T-helper 9 cell (primary cell): ENCODE measurements at places on chromosomes 16 and 17.

DNA sequence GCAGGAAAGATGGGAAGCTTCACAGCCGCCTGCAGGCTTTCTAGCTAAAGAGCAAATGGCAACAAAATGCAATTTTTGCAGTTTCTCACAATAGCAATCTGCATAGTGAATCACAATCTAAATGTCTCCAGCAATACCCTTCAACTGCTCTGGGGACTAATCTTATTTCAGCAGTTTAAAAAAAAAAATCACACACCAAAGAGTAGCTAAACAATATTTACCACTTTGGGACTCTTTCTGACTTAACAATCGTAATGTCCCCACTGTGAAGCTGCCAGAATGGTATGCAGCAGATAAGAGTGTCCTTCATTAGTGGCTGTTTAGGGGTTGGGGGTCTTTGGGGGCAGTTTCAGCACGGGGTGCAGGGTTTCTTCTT, 9.8 kb downstream of the CPPED1 start:
- DNase-seq, result no peak

DNA sequence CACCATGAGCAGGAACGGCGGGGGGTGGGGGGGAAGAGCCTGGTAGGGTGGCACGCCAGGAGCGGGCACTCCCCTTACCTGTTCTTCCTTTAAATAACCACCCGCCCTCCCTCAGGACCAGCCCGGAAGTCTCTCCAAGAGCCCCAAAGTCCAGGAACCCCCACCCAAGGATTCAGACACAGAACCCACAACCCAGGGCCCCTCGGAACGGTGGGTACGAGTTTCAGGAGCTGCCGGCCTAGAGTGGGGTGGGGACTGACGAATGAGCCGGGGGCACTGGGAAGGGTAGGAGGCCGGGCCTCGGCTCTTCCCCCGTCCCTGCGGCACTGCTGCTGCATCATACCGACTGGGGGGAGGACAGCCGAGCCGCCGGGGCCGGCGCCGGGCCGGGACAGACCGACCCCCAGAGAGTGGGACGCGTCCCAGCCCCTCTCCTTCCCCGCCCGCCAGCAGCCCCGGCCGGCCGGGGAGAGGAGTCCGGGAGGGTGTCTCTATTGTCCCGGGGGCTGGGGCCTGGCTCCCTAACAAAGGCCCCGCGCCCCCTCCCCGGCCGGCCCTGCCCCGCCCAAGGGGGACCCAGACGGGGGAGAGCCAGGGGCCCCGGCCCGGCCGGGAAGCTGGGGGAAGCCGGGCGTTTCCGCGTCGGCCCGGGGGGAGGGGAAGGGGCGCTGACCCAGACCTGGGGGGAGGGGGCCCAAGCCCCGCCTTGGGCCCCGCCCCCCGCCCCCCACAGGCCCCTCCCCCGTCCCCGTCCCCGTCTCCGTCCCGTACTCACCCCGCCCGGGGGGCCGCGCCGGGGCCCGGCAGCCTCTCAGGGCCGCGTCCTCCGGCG, 747 bp downstream of the ATXN7L3 start:
- peak; percentile 49 for DNase-seq

GRCh38 chr16:81448154-81449131, 3.8 kb downstream of the CMIP start:
- DNase-seq, result no peak

DNA sequence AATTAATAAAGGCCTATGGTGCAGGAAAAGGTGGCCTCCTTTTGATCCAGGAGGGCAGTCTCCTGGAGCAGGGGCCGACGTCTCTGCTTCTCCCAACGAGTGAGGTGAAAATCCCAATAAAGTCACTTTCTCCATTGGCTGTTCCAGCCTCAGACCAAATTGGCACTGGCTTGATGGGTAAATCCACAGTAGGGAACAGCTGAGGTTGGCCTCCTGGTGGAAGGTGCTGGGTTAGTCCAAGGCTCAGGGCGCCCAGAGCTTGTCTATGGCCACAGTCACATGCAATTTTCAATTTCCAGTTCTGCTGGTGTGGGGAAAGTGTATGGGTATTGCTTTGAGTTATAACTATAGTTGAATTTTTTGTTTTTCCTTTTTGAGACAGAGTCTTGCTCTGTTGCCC, 79.0 kb downstream of the NETO2 start:
- DNase-seq, result no peak

GRCh38 chr17:54967621-54968261, 713 bp downstream of the COX11 start:
- DNase-seq, result no peak

GRCh38 chr16:25078386-25078978, 33.1 kb upstream of the LCMT1 start:
- no peak for DNase-seq

GRCh38 chr17:77119668-77120301, 21.0 kb upstream of the SEC14L1 start:
- no peak for DNase-seq

DNA sequence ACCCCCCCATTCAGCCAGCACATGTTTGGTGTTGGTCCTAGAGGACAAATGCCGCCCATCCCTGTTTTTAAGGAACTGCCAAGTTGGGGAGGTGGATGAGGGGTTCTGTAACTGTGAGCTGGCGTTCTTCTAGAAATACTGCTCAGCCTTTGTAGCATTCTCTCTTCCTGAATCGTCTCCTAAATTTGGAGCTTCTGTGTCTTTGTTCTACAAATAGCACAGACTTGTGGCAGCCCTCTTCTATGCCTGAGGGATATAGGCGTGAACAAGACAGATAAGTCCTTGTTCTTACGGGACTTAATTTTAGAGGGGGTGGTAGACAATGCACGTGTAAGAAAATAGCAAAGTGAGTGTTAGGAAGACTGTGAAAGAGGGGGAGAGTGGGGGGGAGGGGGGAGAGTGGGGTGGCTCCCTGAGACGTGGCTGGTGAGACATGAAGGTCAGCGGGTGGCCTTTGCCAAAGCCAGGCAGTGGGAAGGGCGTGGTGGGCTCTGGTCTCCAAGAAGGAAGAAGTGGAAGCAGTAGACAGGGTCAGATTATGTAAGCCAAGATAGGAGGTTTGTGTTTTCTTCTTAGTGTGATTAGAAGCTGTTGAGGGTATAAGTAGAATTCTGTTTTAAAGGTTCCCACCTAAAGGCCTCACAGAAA, 9.9 kb downstream of the MFSD11 start:
- no peak for DNase-seq

- no peak for DNase-seq
Measured at GRCh38 chr17:8062807-8063483, 24.1 kb downstream of the ALOX15B start.

- DNase-seq, result peak; percentile 1
Measured at GRCh38 chr16:55842369-55843104, 9.6 kb upstream of the CES1 start.

GRCh38 chr17:75091855-75092327, 4.1 kb downstream of the SLC16A5 start:
- DNase-seq, result no peak

DNA sequence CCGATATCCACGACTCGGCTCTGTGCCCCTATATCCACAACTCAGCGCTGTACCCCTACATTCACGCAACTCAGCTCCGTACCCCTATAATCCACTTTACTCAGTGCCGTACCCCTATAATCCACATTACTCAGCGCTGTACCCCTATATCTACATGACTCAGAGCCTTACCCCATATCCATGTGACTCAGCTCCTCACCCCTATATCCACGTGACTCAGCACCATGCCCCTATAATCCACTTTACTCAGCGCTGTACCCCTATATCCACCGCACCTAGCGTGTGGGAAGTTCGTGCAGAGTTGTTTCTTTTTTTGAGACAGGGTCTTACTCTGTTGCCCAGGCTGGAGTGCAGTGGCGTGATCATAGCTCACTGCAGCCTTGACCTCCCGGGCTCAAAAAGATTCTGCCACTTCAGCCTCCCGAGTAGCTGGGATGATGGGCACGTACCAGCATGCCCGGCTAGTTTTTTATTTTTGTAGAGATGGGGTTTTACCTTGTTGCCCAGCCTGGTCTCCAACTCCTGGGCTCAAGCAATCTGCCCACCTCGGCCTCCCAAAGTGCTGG, 17.4 kb downstream of the CYB5D2 start:
- no peak for DNase-seq

DNA sequence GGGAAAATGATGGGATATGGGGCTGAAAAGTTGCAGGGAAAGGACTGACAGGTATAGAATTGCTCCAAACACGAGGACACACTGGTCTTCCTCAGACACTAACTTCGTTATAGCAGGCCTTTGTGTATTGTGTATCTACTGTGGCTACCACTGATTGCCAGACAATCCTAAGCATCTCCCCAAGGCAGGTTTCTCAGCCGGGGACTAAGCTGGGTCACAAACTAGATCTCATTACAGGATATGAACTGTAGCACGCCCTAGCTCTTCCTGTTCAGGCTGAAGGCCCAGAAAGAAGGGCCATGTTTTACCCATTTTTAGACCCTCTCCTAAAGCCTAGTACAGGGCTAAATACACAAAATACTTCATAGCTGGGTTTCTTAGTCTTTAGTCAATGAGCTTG, 5.1 kb upstream of the RANGRF start:
- DNase-seq, result no peak

DNA sequence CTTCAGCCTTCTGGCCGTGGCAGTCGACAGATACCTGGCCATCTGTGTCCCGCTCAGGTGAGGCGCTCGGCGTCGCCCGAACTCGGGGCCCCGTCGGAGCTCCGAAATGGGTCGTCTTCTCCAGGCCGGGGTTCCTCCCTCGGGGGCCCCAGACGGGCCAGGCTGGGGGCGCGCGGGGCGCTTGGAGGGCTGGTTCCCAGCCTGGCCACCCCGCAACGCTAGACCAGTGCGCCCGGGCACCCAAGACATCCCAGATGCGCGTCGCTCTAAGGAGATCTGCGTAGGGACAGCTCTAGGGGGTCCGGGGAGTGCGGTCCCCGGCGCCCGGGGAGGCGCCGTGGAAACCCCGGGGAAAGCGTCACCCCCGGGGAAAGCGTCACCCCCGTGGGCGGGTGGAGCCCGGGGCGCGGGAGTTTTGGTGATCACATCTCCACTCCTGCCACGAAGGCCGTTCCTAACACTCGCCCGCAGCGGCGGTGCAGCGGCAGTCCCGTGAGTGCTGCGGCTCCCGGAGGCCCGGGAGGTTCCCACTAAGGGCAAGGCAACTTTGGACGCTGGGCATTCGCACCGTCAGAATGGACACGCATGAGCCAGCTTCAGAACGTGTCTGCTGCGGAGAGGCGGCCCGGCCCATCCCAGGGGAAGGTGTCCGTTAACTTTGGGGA, 729 bp downstream of the ADORA2B start:
- DNase-seq, result no peak

DNA sequence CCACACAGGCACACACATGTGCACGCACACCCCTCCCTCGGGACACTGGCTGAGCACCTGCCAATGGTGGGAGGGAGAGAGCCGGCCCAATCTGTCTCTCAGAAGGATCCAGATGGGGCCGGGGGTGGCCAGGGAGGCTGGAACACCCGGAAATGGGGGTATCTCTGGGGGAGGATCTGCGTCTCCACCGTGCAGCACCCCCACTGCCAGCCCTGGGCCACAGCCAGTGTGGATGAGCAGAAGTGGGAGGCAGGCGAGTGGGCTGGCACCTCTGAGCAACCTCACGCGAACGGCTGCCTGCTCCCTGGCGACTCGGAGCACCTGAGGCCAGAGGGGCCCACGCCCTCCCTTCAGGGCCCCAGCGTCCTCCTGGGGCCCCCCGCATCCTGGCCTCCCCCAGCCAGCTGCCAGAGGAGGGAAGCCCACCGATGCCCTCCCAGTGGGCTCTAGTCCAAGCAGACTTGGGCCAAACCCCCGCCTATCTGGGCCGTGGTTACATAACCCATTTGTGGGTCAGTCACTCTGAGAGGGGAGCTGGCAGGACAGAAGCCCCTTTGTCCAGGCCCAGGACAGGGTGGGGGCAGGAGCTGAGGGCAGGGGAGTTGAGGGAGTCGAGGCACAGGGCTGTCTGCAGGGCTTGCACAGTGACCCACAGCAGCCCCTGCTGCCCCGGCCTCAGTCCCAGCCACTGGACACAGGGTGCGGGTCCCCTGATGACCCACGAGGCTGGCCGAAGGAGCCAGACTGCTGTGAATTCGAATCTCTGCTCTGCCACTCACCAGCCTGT, 5.6 kb downstream of the CASKIN1 start:
- DNase-seq, result no peak

- DNase-seq, result no peak
Measured at GRCh38 chr16:66052745-66053144, 313.7 kb upstream of the CDH5 start.

DNA sequence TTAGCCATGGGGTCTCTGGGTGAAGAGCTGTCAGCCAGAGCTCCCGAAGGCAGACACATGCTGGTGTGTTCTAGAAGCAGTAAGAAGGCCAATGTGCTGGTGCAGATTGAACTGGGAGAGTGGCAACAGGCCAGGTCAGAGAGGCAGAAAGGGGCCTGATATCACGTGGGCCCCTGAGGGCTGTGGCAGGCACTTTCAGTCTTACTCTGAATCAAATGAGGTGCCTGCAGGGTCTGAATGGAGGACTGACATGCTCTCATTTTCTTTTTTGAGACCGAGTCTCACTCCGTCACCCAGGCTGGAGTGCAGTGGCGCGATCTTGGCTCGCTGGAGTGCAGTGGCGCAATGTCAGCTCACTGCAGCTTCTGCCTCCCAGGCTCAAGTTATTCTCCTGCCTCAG, 293.8 kb downstream of the ABCC12 start:
- DNase-seq, result no peak

DNA sequence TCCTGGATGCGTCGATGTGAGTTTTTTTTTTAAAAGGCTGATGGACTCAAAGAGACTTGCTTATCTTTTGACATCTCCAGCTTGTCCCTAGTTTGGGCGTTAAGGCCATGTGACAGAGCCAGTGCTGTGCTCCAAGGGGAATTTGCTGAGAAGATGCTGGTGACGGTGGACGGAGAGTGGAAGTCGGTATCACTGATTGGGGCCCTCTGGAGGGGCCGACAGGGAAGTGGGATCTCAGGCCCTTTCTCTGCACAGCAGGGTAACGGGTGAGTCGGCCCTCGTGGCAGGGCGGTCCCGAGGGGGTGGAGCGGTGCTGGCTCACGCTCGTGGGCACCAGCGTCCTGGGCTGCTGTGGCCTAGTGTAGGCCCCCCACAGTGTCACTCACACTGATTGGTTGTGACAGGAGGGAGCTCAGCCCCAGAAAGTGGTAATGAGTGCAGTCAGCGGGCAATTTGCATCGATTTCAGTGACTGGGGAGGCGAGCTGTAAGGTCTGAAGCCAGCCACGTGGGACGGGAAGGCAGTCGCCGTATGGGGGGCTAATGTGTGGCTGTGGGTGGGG, 91.3 kb downstream of the TBC1D16 start:
- DNase-seq, result no peak

GRCh38 chr16:56817938-56818337, 47.1 kb upstream of the SLC12A3 start:
- DNase-seq, result no peak

GRCh38 chr17:76830987-76831715, 37.1 kb upstream of the MGAT5B start:
- DNase-seq, result no peak

DNA sequence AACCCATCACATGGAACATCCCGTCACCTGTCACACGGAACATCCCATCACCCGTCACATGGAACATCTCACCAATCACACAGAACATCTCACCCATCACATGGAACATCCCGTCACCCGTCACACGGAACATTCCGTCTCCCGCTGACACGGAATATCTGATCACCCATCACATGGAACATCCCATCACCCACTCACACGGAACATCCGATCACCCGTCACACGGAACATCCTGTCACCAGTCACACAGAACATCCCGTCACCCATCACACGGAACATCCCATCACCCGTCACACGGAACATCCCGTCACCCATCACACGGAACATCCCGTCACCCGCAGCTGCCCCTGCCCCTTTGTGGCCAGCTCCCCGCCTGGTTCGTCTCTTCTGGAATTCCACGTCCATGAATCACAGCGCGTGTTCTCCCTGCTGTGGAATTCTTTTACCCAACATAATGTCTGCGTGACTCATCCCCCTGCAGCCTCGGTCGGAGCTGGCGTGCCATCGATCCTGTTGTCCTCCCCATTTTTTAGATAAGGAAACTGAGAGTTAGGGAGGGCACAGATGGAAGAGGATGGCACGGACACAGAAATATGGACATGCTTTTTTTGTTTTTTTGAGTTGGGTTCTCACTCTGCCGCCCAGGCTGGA, 5.6 kb downstream of the CPNE7 start:
- DNase-seq, result no peak
